ENCODE measurements at places on chromosomes 3 and 15. TPM values are rescaled to one million over a fixed set of nuclear protein-coding genes. Genes with fewer than 3 reads are reported as not detected.

The SLC28A2 gene
- not detected for total RNA-seq

The PLSCR2 gene
- 1.0 TPM for total RNA-seq

The GNL3 gene
- 70.3 TPM for total RNA-seq

The ISG20 gene
- 13.3 TPM for total RNA-seq

The GOLGA8G gene
- total RNA-seq = not detected

The GOLGA8T gene
- 0.48 TPM for total RNA-seq

The ITGB5 gene
- total RNA-seq = 332 TPM

The HDC gene
- 34.7 TPM for total RNA-seq
